ENCODE measurements at places on chromosomes 12 and 14.

DNA sequence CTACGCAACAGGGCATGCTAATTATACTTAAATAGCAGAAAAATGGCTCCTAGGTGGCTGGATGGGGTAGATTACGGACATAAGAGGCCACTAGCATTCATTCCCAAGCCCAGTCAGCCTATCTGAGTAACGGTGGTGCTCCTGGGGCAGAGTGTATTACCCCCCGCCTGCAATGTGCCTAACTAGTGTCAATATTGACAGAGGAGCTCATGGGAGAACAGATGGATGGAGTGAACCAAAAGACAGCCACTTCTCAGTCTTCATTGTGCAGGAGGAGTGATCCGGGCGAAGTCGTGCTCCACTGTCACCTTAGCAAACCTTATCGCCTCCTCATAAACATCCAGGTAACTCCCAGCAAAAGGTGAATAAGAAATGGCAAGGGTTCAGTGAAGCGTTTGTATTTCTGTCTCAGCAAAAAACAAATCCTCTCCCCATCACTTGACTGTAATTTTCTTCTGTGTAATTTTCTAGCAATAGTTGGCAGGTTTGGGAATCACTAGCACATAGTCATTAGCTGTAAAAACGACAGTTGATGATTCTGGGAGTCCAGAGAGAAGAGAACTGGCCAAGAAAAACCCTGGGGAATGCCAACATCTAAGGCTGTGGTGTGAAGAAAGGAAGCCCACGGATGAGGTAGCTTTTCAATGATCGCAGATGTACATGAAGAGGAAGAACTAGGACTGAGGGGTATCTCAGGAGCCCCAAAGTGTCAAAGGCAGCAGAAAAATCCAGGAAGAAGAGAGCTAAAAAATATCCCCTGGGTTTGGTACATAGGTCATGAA is 126.6 kb upstream of the BCL2L14 start:
- no peak for DNase-seq

DNA sequence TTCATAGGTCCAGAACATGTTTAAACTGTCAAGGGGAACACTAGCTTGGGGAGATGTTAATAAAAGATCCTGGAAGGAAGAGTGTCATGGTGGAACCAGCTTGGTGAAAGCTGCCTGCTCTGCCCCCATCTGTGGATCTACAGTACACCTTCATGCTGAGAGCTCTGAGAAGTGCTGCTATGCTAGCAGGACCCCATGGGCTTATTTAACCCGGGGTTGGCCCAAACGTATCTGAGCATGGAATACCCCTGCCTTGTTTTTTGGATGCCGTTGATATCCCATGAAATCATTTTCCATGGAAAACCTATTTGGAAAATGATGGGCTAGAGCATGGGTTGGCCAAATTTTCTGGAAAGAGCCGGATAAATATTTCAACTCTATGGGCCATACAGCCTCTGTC is 14.2 kb downstream of the UBE3B start:
- no peak for DNase-seq

DNA sequence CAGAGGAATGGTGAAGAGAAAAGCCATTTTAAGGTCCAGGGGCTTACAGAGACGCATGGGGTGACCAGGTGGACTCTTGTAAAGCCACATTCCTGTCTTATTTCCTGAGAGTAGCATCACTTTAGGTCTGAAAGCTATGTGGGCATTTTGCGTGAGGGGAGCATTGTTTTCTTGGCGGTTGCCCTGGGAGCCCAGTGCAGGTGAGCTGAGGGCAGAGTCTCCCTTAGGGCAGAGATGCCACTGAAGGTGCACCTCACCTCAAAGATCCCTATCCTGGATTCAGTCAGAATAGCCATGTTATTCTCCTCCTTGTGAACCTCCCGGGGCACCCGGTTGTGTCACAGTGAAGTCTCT is 12.4 kb downstream of the GLRX5 start:
- no peak for DNase-seq

- DNase-seq: no peak
Observed at GRCh38 chr14:40616579-40616978, 990.1 kb upstream of the LRFN5 start.

DNA sequence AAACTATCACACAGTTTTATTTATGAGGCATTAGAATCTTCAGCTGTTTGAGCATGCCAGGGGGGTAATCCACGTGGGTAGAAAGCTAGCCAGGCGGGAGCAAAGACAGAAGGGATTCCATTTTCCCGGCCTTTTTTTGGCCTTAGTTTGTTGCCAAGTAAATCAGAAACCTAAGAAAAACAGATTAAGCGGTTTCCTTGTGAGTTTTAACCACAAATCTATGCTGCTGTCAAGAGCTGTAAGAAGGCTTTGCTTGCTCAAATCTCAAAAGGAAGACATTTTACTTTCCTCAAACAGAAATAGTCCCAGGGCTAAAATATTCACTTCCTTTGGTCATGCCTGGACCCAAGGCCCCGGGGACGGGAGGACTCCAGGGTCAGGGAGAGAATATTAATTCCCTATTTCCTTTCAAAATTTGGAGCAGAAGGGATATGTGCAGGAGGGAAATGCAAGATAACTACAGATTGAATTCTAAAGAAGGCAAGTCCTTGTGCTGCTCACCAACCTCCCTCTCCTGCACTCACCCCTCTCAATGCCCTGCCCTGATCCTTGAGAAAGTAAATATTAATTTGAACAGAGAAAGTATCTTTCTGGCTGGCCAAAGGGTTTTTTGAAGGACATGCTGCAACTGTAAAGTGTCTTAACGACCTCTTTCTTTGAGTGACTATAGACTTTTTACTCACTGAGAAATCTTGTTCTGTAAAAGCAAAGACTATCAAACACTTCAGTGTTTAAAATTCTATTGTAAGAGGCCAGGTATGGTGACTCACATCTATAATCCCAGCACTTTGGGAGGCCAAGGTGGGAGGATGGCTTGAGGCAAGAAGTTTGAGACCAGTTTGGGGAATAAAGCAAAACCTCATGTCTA is 75.7 kb downstream of the HSD17B6 start:
- no peak for DNase-seq

- no peak for DNase-seq
Observed at GRCh38 chr12:50659690-50660424, 104.0 kb upstream of the ATF1 start.

DNA sequence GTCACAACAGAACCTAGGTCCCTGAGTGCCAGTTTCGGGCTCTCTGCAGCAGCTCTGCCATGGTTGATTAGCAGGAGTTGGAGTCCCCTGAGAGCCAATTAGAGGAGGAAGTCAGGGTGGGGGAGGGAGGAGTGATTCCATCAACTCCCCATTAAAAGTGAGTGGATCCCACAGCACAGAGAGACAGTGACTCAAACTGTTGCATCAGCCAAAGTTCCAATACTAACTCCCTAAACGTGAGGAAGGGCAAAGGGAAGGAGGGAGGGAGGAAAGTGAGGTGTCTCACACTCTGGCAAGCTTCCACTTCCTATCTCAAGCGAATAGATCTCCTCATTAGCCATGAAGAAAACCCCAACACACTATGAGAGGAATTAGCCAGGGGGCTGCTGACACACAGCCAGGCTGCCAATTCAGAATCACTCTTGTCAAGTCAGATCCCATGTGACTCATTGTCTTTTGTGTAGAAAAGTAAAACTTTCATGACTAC is 23.6 kb downstream of the OR11H4 start:
- peak; percentile 53 for DNase-seq

- no peak for DNase-seq
Observed at GRCh38 chr14:67933266-67933665, 113.7 kb downstream of the RAD51B start.

- DNase-seq: no peak
Observed at GRCh38 chr14:37668646-37669045, 73.2 kb downstream of the TTC6 start.

GRCh38 chr12:106671840-106672239 is 89.0 kb downstream of the RFX4 start:
- no peak for DNase-seq

DNA sequence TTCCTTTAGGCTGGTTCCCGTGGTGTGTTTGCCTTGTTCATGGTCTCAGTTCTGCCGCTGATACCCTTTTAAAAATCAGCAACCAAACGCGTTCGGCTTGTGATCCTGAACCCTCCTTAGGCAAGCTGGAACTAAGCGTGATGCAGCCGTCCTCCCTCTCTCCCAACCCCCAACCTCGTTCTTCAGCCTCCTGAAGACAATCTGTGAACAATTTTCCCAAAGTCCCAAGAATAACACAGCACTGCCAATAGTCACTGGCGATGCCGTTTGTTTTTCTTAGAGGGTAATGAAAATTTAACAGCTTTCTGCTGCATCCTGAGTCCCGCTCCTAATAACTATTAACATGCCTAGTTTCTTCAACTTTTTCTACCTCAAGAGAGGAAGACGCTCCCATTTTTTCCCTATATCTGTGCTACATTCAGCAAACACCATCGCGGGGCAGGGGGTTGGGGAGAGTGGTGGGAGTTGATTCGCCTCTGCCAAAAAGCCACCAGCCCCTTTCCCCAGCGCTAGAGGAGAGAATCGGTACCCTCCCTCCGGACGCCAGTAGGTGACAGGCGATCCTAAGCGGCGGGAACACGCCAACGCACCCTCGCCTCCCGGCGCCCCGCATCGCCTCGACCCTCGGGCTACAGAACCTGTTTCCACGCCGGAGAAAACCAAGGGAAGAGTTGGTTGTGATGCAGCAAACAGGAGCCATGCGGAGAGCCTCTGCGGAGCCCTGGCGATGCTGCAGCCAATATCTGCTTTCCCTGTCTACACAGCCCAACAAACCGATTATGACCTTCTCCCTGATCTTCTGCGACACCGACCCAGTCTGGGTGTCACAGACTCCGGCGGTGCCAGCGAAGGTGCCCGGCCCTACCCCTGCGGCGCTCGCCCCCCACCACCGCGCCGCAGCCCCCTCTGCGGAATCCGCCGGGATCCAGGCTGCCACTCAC is 752 bp downstream of the PRICKLE1 start:
- no peak for DNase-seq

GRCh38 chr14:93953739-93954515 is 22.4 kb downstream of the ASB2 start:
- no peak for DNase-seq

DNA sequence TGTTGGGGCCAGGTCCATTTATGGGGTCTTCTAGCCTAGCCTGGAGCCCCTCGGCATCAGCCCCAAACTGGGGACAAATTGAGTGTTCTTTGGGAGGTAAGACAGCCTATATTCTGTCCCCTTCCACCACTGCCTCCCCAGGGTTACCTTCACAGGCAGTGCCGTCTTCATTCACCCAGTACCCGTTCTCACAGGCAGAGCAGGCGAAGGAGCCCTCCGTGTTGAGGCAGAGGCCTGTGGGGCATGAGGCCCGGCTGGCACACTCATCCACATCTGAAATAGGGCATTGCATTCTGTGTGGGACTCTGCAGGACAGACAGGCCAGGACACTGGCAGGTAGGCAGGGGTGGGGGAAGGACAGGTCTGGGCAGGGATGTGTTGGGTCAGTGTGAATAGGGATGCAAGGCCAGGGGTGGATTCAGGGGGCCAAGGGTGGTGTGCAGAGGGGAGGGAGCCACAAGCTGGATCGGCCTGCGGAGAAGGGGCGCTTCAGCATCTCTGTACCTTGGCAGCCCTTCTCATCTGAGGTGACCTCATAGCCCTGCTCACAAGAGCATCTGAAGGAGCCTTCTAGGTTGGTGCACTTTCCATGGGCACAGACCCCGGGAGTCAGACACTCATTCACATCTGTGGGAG is 16.1 kb downstream of the ISCA2 start:
- DNase-seq: no peak

Measured in AG08395 (cell line).